ENCODE measurements at places on chromosomes 3 and 15.

- DNase-seq, result no peak
These were observed 122.0 kb upstream of the ATP10A start for GRCh38 chr15:25985165-25985564.

- DNase-seq, result no peak
These were observed 336.8 kb upstream of the MCTP2 start for GRCh38 chr15:93894438-93895036.

GRCh38 chr15:66704019-66704802, 2.2 kb downstream of the SMAD6 start:
- no peak for DNase-seq

- no peak for DNase-seq
These were observed 31.4 kb downstream of the HRH1 start for GRCh38 chr3:11185564-11186317.

DNA sequence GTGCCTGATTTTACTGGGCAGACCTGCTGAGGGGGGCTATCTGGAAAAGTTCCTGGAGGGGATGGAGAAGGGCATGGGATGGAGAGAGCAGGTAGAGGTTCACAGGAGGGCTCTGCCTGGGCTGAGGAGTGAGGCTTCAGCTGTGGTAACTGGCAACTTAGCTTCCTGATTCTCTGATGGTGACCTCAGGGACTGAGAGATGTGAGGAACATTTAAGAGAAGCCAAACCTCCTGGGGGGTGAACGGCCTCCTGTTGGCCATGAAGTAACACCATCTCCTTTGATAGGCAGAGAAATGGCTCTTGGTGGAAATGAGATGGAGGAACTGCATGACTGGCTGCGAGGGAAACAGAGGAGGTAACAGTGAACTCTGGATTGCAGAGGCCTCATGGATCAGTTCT, 97.3 kb upstream of the ROPN1 start:
- DNase-seq, result no peak

- DNase-seq, result no peak
These were observed 663.1 kb upstream of the ADAMTS9 start for GRCh38 chr3:65350801-65351476.

DNA sequence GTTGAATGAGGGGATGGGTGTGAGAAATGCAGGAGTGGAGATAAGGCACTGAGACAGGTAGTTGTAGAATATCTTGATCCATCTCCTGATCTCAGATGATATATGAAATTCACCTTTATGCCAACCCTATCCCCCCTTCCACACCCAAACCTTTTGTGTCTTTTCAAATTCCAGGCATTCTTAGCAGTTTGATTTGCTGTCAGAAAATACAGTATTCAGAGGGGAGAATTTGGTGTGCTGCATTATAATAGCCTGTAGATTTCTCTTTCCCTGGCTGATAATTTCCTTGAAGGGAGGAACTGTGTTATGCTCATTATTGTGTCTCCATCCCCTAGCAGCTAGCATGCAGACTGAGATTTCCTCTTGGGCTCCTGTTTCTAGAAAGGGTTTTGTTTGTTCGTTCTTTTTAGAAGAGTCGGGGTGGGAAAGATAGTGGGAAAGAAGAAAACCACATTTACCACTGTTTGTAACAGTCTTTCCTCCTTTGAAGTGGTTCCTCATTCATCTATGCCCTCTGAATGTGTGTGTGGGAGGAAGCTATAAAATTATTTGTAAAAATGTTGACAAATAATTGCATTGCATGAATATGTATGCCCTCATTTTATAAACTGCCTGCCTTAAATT, 373.4 kb downstream of the DIPK2A start:
- DNase-seq, result no peak

GRCh38 chr3:61701011-61701410, 139.6 kb downstream of the PTPRG start:
- no peak for DNase-seq

DNA sequence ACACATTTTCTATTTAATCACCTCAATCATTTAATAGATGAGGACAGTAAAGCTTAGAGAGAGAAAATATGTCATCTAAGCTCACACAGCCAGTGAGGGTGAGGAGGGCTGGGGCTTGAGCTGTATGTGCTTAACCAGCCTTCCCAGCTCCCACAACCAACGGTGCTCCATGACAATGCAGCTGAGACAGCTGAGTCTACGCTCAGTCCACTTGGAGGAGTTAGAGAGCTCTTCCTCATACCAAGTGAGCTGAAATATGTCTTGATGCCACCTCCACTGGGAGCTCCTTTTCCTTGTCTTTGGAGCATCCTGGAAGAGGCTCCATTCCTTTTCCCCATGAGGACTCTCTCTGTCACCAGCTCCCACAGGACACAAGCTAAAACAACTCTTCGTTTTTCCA, 9.3 kb downstream of the HOMER2 start:
- no peak for DNase-seq

DNA sequence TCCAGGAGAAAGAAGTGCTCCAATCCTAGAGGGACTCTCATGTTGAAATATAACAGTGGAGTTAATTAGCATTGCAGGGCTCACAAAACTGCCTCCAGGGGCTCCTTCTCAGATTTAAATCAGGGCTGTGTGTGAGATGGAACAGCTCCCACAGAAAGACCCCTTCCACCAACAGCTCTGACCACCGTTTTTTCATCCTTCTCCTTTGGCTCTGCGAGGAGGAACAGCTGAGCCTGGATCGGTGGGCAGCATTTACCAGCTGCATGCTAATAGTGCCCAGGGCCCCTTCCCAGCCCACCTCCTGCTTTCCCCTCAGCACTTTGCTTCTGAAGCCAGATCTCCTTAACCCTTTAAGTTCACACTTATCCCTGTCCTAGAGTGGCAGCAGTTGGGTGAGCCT, 119.2 kb upstream of the UBE2E1 start:
- DNase-seq, result no peak
